NCI-H1930 (cell line): ENCODE measurements at places on chromosomes 6 and 20.

DNA sequence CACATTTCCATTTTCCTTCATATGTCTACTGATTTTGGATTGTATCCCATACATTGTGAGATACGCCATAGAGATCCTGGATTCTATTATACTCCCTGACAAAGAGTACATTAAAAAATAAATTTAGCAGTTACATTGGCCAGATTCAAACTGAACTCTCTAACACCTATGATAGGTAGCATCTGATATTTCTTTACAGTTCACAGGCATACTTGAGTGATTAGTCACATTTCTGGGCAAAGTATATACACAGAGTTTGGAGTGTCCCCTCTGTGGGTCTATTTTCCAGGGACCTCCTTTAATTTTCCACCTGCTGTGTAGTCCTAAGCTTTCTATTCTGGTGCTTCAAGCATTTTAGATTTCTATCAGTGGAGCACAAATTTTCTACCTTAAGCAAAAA, 96.4 kb downstream of the TBC1D32 start:
- DNase-seq = no peak

DNA sequence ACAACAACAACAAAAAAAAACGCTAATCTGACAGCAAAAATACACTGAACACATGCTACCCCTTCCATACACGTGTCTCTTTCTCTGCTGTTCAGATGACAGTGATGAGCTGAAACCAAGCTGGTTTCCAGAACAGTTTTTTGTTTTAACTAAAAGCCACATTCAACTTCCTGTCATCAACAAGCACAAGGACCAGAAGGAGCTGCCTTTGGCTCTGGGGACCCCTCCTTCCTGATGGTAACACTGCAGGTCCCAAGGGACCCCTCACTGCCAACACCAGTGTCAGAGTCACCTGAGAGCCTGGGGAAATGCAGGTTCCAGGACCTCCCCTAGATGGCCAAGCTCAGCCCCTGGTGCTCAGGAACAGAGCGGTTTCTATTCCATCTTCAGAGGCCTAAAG, 6.0 kb downstream of the CST7 start:
- no peak for DNase-seq

DNA sequence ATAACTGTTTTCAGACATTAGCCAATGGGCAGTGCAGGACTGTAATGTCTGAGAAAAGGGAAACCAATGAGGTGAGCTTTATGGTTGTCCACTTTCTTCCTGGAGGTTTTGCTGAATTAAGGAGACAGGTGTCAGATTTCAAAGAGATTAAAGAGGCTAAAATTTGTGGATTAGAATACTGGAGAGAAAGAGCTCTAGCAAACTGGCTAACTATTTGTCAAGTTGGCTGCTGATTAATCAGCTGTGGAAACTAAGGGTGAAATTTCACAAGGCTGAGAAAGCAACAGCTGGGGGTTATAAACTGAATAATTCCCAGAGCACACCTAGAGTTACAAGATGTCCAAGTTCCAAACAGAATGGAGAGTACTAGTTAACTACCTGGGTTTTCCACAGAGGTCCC, 198.9 kb downstream of the TBC1D32 start:
- no peak for DNase-seq

GRCh38 chr20:3383878-3384495, 23.5 kb downstream of the DNAAF9 start:
- DNase-seq = no peak

DNA sequence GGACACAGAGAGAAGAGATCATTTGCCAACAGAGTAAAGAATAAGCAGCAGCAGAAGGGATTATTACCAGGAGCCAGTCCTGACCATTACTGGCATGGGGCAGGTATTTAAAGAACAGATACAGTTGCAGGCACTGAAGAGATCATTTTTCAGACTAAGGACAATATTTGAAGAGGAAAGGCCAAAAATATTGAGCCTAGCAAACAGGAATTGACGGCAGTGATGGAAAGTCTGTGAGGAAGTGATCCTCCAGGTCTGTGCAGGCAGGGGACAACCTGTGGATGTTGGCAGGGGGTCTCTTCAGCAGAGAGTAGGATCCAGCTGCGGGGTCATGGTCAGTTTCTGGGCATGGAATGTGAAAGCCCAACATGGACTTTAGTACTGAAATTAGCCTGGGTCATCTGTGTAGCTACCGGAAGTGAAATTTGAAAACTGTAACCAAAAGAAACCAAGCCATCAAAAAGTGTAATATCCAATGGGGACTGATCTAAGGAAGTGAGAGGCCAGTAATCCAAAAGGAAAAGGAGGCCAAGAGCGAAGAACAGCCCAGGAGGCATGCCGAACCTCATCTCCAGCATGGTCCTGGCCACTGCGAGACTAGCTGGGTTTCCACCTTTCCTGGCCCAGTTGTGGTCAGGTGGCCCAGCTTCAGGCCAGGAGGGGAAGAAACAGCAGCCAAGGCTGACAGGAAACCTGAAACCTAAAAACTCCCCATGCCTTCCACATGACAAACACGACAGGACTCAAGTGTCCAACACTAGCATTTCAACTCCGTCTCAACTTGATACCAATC, 115.1 kb upstream of the TNFAIP3 start:
- DNase-seq = no peak

DNA sequence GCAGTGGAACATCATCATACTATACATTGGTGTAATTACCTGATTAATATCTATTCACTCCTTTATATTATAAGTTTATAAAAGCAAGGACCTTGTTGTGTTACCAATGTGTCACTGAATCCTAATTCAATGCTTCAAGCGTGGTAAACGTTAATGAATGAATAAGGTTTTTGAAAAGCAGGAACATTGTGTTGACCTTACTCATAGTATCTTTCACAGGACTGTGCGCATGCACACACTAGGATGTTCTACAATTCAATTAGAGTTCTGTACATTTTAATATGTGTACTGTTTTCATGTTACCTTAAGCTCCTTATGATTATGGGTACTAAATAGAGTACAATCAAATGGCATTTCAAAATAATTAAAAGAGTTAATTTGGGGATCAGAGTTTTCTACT, 578.5 kb downstream of the BMP2 start:
- no peak for DNase-seq

DNA sequence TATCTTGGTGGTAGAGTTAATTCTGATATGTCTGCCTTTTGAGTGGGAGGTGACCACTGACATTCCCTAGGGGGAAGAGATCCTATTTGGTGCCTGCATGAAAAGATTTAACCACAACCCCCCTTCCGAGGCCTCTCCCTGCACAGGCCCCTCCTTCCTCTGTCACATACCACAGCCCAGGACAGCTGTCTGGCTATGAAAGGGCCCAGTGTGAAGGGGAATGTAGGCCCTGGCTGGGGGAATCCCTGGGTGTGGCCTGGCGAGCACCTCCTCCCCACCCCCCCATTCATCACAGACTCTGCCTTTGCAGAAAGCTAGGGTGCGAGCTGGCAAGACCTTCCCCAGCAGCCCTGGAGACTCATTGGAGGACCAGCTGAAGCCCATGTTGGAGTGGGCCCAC, 27.4 kb upstream of the MAPRE1 start:
- DNase-seq = no peak

- DNase-seq = no peak
These were observed 317.0 kb downstream of the ZFAND3 start for GRCh38 chr6:38136547-38136946.

DNA sequence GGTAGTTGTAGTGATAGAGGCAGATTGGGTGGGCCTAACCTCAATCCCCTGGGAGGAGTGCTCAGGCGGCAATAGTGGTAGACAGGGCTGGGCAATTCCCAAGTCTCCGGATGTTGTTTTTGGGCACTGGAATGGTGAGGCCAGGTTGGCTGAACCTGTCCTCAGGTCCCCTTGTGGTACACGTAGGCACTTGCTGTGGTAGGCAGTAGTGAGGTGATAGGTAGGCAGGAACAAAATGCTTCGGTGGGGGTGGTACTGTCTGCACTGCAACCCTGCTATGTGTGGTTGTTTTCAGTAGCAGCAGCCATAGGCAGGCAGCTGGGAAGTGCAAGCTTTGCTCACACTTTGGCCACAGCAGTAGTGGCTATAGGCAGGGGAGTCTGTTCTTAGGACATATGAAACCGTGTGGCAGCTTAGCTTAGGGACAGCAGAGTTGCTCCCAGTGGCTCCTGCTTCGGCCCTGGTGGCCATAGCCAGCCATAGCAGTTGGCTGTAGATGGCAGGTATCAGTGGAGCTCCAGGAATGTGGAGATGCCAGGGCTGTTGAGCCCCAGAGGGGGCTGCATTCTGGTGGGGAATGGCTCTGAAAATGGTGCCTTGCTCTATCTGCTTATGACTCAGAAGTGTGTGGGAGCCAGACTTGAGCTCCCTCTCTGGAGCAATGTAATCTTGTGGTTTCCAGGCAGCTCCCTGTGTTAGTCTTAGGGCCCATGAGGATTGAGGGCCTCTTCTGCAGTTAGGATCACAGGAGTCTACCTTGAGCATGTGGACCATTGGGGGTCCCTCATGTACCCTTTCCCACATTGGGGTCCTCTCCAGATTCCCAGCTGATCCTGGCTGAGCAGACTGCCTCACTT, 241.8 kb upstream of the BMP2 start:
- no peak for DNase-seq

DNA sequence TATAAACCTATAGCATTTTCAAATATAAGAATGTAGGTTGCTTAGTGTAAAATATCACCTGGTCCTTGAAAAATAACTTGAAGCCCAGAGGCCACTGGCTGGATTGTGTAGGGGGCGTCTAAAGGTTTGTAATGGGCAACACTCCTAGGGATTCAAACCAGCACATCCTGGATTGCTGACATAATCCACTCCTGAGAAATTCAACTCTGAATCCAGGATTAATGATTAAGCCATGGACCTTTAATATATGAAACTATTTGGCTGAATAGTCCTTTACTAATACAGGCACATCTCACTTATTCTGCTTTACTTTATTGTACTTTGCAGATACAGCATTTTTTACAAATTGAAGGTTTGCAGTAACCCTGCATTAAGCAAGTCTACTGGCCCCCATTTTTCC, 160.8 kb downstream of the UBE3D start:
- no peak for DNase-seq

DNA sequence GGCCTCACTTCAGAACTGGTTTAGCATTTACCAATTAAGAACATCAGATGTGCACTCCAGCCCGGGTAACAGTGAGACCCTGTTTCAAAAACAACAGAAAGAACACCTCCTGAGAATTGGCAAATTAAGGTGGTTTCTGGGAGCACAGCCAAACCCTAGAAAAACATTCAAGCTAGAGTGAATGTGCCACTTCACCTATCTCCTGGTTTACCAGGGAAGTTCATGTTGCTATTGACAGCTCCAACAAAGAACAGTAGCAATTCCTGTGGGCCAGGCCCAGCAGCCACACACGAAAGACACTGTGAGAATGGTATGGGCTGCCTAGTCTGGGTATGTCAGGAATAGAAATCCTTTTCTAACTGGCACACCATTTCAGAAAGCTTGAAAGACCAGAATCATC, 4.9 kb downstream of the POLR1C start:
- DNase-seq = no peak
